ENCODE measurements at places on chromosomes 3 and 15. TPM values are rescaled to one million over a fixed set of nuclear protein-coding genes. Genes with fewer than 3 reads are reported as not detected.
A peak's percentile ranks its signal among the peaks of the same experiment; 100 is the strongest.

DNA sequence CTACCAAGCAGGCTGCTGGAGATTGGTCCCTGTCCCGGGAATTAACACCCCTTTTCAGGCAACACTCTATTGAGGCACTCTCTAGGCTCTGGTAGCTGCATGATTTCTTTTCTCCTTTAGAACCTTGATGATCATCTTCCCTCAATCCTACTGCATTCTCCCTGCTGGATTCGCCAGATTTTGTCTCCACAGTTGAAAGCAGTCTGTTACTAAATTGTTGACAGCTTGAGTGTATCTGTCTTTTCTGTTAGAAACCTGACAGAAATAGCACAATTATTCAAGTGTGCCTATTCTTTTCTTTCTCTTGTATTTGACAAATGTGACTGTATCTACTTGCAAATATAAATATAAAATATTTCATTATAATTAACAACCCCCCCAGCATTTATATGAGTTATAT lies 830.8 kb upstream of the CADM2 start:
- H3K36me3 ChIP-seq: no peaks in the 10 kb centered on the region
- H3K27me3 ChIP-seq: no peaks in the 10 kb centered on the region
- H3K27ac ChIP-seq: no peak overlapping the region
- no peak for DNase-seq
- no peaks in the 10 kb centered on the region for H3K4me1 ChIP-seq

- DNase-seq: peak; percentile 71
- no peak overlapping the region for H3K4me3 ChIP-seq
- H3K27ac ChIP-seq: no peak overlapping the region
- H3K4me1 ChIP-seq: peaks cover 19% of the 10 kb centered on the region
- peaks cover 5% of the 10 kb centered on the region for H3K36me3 ChIP-seq
Measured at GRCh38 chr15:62929000-62929357, 113.6 kb upstream of the TPM1 start.

- H3K4me3 ChIP-seq: no peak overlapping the region
- no peak for DNase-seq
- peaks cover 19% of the 10 kb centered on the region for H3K27me3 ChIP-seq
- H3K36me3 ChIP-seq: no peaks in the 10 kb centered on the region
Measured at GRCh38 chr15:77798847-77799246, 166.1 kb upstream of the LINGO1 start.

GRCh38 chr3:13055634-13056033 lies 17.6 kb downstream of the IQSEC1 start:
- no peak overlapping the region for H3K4me3 ChIP-seq
- H3K27me3 ChIP-seq: peaks cover 16% of the 10 kb centered on the region
- H3K27ac ChIP-seq: no peak overlapping the region
- no peak for DNase-seq
- H3K36me3 ChIP-seq: no peaks in the 10 kb centered on the region

GRCh38 chr15:39554746-39555387 lies 26.0 kb upstream of the THBS1 start:
- peak overlapping the region; percentile 22 for H3K4me3 ChIP-seq
- DNase-seq: no peak
- H3K27me3 ChIP-seq: no peaks in the 10 kb centered on the region
- H3K27ac ChIP-seq: peak overlapping the region; percentile 50

Gene FBXW12
- total RNA-seq: not detected

Gene PRR20G
- not detected for total RNA-seq

DNA sequence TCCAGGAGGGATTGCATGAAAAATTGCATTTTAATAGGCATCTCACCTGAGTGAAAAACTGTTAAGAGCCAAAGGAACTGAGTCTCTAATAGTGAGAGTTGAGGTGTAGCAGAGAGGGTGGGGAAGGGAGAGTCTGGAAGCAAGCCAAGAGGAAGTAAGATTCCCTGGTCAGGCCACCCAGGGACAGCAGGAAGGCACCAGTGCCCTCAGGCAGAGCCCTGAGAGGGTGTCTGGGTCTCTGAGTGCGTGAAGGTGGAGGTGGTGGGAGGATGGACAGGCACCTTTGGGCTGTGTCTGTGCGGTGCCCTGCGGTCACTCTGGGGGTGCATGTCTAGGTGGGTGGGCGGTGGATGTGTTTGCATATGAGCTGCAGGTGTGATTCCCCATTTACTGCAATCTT lies 300.4 kb upstream of the ROPN1 start:
- no peak overlapping the region for H3K27ac ChIP-seq
- H3K27me3 ChIP-seq: peaks cover 98% of the 10 kb centered on the region
- no peak overlapping the region for H3K4me3 ChIP-seq
- DNase-seq: no peak
- H3K36me3 ChIP-seq: no peaks in the 10 kb centered on the region

DNA sequence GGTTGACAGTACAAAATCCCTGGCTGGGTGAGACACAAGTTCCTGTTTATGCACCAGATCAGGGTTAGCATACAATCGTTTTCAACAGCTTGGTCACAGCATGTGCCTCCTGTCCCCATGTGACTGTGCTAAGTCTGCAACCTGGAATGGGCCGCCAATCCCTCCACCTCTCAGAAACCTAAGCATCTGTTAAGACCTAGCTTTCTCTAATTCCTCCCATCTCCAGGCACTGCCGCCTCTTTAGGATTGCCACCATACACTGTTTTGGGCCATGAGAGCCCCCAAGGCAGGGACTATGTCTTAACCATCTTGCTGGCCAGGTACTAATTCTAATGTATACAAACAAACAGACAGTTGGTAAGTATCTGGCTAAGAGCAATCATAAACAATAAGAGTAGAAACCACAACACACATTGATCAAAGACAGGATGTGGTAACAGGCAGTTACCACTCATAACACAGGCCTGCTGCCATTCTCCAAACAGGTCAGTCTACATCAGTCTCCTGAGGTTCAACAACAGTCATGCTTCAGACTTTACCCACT lies 25.6 kb downstream of the SEC22C start:
- no peak overlapping the region for H3K4me3 ChIP-seq
- H3K36me3 ChIP-seq: peaks cover 90% of the 10 kb centered on the region
- DNase-seq: no peak
- H3K27me3 ChIP-seq: no peaks in the 10 kb centered on the region

- H3K4me1 ChIP-seq: peaks cover 8% of the 10 kb centered on the region
- DNase-seq: no peak
- H3K27ac ChIP-seq: no peak overlapping the region
- H3K36me3 ChIP-seq: peaks cover 5% of the 10 kb centered on the region
Measured at GRCh38 chr15:101504373-101504772, 14.9 kb upstream of the PCSK6 start.

DNA sequence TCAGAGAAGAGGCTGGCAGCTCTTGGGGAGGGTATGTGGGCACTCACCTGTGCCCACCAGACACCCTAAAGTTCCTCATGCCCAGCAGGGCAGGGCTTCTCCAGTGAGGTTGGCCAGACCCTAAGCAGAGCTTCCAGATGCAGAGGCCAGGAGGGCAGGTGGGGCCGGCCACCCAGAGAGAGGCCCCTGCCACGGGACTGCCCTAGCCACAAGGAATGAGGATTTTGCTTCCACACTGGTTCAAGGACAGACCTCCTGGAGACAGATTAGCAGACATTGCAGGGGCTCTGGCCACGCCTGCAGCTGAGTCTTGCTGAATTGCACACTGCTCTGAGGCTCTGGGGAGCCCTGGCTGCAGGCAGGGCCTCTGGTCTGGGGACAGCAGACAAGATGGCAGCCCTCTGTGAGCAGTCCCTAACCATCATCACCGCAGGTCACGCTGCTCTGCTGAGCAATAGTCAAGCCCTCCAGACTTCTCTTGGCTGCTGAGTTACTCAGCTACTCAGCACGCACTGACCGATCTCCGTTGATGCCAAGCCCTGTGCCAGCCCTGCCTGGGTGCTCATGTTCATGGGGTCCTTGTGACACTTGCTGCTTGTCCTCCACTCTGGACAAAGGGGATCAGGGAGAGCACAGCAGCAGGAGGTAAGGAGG lies 117.4 kb upstream of the ABHD17C start:
- H3K27ac ChIP-seq: no peak overlapping the region
- H3K4me1 ChIP-seq: peaks cover 34% of the 10 kb centered on the region
- H3K4me3 ChIP-seq: no peak overlapping the region
- H3K36me3 ChIP-seq: no peaks in the 10 kb centered on the region
- no peaks in the 10 kb centered on the region for H3K27me3 ChIP-seq

DNA sequence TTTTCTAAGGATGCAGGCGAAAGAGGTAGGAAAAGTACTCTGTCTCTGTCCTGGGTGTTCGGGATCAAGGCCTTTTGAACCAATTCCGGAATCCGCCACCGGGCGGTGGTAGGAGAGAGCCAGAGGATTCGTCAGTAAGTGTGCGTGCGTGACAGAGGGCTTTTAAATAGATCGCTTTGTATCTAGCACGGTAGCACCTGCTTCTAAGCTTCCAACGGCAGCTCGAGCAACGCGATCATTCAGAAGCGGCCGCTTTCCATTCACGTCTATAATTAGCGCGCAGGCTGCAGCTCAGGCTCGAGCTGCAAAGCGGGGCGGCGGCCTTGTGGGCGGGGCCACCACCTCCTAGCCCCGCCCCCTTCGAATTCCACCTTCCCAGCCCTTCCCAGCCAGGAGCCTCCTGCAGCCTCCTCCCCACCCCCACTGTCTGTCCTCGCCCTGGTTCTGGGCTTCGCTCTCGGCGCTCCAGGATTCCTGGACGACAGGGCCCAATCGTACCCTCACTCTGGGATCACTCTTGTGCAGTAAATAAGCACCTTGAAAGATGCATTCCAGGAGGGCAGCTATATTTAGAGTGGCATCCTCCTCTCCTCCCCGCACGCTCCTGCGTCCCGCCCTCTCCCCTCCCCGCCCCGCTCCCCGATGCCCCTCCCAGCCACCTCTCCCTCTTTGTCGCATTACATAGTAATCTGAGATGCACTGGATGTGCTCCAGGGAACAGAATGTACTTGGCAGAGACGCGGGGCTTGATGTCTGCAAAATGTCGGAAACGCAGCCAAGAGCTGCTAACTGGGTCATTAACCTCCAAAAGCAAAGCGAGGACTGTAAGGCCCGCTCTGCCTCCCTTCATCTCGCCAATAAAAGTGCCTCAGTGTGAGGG lies 224.1 kb upstream of the TPRG1 start:
- peak overlapping the region; percentile 71 for H3K4me3 ChIP-seq
- peak; percentile 99 for DNase-seq
- H3K4me1 ChIP-seq: peaks cover 58% of the 10 kb centered on the region
- no peaks in the 10 kb centered on the region for H3K27me3 ChIP-seq

Gene CCRL2
- not detected for total RNA-seq

GRCh38 chr3:181851063-181851462 lies 139.3 kb downstream of the SOX2 start:
- peaks cover 6% of the 10 kb centered on the region for H3K4me1 ChIP-seq
- no peaks in the 10 kb centered on the region for H3K27me3 ChIP-seq
- no peaks in the 10 kb centered on the region for H3K36me3 ChIP-seq
- H3K27ac ChIP-seq: peak overlapping the region; percentile 19

GRCh38 chr3:140265302-140265701 lies 330.3 kb downstream of the CLSTN2 start:
- no peak for DNase-seq
- no peak overlapping the region for H3K4me3 ChIP-seq
- H3K27ac ChIP-seq: no peak overlapping the region

- H3K4me3 ChIP-seq: peak overlapping the region; percentile 85
- DNase-seq: no peak
- no peak overlapping the region for H3K27ac ChIP-seq
- H3K27me3 ChIP-seq: peaks cover 42% of the 10 kb centered on the region
- H3K36me3 ChIP-seq: no peaks in the 10 kb centered on the region
Measured at GRCh38 chr3:89114841-89115223, 7.4 kb downstream of the EPHA3 start.

- H3K4me1 ChIP-seq: no peaks in the 10 kb centered on the region
- no peaks in the 10 kb centered on the region for H3K27me3 ChIP-seq
- no peak for DNase-seq
- H3K36me3 ChIP-seq: no peaks in the 10 kb centered on the region
- H3K4me3 ChIP-seq: no peak overlapping the region
Measured at GRCh38 chr3:175082631-175083030, 223.5 kb downstream of the NAALADL2 start.

DNA sequence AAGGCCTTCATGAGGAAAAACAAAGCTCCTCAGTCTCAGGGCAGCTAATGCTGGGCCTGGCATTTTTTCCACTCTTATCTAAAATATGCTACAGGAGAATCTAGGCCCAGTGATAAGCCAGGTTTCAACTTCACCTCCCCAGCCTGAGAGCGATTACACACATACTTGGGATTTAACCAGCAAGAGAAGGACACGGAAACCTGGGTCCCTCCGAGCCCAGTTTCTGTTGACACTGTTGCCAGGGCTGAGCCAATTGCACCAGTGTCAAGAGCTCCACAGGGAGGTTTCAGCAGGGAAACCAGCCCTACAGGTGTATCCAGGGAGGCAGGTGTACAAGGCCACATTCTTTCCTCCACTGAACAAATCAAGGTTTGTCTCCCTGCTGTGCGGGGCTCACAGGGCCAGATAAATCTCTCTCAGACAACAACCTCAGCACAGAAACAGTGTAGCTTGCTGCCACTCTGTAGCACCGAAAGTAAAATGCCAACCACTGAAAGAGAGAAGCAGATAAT lies 85.4 kb downstream of the MAGI1 start:
- no peak overlapping the region for H3K27ac ChIP-seq
- DNase-seq: no peak
- no peak overlapping the region for H3K4me3 ChIP-seq
- peaks cover 2% of the 10 kb centered on the region for H3K36me3 ChIP-seq
- H3K27me3 ChIP-seq: no peaks in the 10 kb centered on the region

Gene CASR
- not detected for total RNA-seq

- DNase-seq: no peak
- H3K27ac ChIP-seq: peak overlapping the region; percentile 94
- peaks cover 10% of the 10 kb centered on the region for H3K4me1 ChIP-seq
- no peaks in the 10 kb centered on the region for H3K27me3 ChIP-seq
- peaks cover 59% of the 10 kb centered on the region for H3K36me3 ChIP-seq
- H3K4me3 ChIP-seq: peak overlapping the region; percentile 83
Measured at GRCh38 chr15:66503780-66504562, 684 bp downstream of the RPL4 start.

DNA sequence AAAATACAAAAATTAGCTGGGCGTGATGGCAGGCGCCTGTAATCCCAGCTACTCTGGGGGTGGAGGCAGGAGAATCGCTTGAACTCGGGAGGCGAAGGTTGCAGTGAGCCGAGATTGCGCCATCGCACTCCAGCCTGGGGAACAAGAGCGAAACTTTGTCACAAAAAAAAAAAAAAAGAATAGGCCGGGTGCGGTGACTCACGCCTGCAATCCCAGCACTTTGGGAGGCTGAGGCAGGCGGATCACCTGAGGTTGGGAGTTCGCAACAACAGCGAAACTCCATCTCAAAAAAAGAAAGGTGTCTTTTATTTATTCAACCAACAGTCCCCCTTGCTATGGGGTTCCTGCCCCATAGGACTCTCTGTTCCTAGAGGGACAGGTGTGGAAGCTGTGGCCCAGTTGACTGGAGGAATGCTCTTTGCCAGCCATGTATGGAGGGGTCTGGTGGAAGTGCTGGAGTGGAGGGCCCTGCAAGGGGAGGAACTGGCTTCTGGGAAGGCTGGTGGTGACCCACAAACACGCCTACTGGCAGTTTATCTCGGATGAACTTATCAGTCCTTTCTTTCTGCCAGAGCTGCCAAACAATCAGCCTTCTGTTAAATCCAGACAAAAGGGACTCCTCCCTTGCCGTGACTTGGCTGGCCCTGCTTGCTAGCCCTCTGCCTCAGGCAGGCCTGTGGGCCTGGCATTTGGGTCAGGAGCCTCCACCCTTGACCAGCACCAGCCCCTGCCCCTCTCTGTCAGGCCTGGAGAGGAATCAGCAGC lies 4.6 kb upstream of the DAG1 start:
- no peak overlapping the region for H3K4me3 ChIP-seq
- no peak overlapping the region for H3K27ac ChIP-seq
- no peaks in the 10 kb centered on the region for H3K27me3 ChIP-seq

Gene MINDY4B
- not detected for total RNA-seq

All from MCF 10A (cell line).